Left ventricle myocardium superior (tissue), 1 donor: ENCODE measurements at places on chromosomes 1 and 21.

DNA sequence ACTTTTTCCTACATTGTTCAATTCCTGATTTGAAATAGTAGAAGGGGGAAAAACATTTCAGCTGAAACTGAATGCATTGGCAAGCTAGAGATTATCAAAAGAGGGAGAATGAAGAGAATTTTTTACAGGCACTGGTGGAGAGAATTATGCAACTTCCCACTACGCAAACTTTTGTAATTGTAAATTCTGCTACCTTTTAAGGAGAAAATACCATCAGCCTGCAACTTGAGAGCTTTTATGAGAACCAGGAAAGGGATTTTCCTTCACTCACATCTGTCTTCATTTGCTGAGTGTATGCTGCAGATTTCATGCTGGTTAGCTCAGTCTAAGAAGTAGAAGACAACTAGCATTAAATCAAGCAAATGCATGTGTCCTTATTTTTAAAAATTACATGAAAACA, 43.7 kb downstream of the ADAMTS1 start:
- no peak for DNase-seq

- no peak for DNase-seq
Observed at GRCh38 chr1:34140011-34140676, 24.9 kb downstream of the CSMD2 start.

DNA sequence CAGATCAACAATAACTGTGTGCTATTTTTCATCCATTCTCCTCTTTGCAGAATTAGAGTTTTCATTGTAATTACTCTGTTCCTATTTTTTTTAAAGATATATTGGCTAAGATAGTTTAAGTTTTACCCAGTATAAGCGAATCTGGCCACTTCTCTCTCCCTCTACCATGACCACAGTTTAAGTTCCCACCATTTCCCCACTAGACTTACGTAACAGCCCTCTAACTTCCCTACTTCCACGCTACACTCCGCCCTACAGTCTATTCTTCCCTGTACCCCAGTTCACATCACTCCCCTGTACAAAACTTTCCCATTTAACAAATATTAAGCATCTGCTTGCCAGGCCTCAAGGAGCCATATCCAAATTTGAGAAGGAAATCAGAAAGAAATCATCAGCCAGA, 16.5 kb downstream of the CTSK start:
- DNase-seq, result no peak

DNA sequence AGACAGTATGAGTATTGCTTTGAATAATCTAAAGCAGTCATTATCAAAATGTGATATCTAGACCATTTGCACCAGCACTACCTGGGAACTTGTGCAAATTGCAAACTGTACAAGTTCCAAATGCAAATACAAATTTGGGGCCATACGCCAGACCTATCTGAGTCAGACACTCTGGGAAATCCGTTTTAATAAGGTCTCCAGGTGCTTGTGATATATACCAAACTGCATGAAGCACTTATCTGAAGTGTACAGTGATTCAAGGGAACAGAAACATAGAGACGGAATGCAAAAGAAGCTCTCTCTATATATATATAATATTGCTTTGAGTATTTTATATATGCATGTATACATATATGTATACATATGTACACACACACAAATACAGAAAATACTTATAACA, 36.2 kb upstream of the ASPM start:
- DNase-seq, result no peak

- DNase-seq, result no peak
Observed at GRCh38 chr1:204487256-204487615, 7.4 kb downstream of the PIK3C2B start.

GRCh38 chr1:85289848-85290335, 13.5 kb upstream of the BCL10 start:
- no peak for DNase-seq

DNA sequence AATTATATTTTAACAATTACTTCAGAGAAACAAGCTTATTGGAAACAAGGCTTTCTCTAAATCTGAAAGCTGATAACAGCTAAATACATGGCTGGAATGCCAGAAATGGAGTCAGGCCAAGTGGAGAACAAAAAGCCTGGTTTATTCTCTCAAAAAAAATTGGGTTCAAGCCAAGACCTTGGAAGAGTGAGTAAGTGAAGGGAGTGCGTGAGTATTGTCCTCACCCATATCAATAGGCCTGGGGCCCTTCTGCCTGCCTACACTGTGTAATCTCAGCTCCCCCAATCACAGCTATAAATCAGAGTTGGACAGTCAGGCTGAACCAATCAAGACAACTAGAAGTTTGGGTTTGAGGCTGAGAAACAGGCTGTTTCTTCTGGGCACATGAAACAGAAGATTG, 7.4 kb downstream of the KYAT3 start:
- no peak for DNase-seq

DNA sequence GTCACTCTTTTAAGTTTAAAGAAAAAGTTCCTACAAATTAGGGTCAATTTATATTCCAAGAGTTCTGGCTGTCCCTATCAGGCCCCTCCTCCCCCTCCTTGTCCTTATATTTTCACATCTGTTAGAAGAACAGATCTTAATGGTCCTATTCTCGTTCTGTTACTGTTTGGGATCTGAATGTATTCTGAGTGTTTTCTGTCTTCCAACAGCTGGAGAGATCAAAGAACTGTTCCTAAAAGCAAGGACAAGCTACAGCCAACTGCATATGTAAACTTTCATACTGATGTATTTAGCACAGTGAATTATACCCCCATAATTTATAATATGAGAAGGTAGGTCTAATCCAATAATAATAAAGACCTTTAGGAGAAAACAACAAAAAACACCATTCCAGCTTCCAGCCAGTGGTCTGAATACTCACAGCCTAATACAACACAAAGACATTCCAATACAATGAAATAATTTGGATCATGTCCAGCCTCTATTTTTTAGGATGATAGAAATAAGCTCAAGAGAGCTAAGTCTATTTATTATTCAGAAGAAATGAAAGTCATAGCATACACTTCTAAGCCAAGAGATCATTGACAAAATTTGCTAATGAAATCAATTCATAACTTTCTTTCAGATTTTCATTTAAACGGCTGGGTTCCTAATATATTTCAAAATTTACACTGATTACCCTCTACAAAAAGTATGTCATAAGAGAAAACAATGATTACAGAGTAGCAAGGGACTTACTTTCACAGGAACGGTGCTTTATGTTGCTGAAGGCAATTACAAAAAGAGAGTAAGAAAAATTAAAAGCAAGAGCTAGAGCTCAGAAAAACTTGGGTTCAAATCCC, 25.3 kb downstream of the WLS start:
- DNase-seq, result no peak

DNA sequence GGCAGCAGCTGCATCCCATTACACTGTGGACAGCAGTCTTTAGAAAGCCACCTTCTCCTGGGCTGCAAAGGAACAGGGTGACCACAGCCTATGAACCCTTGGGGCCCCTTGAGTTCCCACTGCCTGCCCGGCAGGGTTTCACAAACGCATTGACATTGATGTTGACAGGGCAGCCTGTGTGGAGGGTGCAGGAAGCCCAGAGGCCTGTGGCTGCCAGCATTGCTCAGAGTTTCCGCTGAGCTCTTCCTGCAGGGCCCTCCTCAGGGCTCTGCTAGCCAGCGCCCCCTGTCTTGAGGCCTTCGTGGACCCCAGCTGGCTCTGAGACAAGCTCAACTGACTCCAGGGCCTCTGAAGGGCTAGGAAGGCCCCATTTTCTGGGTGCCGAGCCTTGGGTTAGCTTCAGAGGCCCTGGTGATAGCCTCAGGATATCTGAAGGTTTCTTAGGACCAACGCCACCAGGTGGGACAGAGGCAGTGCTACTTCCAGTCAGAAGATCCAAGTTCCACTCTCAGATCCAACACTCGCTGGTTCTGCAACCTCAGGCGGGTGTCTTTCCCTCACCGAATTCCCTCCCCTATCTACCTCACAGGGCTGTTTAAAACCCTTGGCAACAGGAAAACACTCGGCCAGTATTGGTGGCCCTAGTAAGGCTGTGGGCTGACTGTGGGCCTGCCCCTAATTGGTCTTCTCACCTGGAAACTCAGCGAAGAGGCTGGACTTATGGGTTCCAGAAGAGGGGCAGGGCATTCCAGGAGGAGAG, 27.2 kb upstream of the EPS8L3 start:
- peak; percentile 70 for DNase-seq

- DNase-seq, result no peak
Observed at GRCh38 chr1:193265716-193266115, 79.3 kb upstream of the B3GALT2 start.

DNA sequence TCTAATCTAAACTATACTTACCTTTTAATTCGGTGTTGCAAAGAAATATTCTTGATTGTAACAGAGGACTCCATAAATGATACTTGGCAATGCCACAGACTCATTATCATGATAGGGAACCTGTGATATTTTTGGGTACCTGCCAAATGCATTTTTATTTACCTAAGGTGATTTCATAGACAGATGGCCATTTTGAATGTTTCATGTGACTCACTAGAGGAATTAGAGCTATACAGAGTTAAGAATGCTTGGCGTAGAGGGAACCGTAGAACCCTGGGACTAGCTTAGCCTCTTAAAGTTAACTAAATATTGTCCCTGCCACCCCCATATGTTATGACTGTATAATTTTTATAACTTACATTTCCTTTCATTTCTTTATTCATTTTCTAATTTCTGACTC, 136.1 kb downstream of the DISP1 start:
- no peak for DNase-seq

- no peak for DNase-seq
Observed at GRCh38 chr1:75985827-75986226, 53.6 kb upstream of the ASB17 start.

- no peak for DNase-seq
Observed at GRCh38 chr1:114609026-114609425, 27.6 kb upstream of the BCAS2 start.

- DNase-seq, result no peak
Observed at GRCh38 chr21:17250778-17251241, 262.0 kb upstream of the CXADR start.

DNA sequence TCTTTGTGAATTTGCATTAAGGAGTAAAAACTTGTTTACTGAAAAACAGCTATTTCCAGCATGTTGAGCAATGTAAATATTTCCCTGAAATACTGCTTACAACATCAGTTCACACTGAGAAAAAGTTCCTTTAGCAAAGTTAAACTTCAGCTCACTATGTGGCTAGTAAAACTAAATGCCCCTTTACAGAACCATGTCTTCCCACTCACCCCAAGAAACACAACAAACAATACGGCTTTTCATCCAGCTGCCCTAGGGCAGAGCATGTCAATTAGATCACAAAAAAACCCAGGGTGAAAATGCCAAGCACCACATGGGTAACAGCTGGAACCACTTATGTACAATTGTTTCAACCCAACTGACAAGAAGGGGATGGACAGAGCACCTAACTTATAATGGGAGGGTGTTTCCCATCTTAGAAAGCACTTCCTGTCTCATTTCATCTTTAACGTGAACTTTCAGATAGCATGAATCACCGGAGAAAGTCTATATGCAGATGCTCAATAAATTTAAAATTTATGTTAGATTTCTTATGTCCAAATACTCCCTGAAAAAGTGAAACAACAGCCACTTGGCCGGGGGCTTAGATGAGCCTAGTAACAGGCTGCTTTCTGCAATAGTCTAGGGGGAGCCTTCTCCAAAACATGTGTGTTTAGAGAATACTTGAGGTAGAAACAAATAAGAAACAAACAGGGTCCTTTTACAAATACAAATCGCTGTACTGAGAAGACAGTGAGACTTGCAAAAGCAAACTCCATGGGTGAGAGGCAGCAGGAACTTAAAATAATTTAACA, 6.6 kb downstream of the NID1 start:
- DNase-seq, result no peak

- no peak for DNase-seq
Observed at GRCh38 chr1:229127301-229127700, 143.6 kb upstream of the RAB4A start.

DNA sequence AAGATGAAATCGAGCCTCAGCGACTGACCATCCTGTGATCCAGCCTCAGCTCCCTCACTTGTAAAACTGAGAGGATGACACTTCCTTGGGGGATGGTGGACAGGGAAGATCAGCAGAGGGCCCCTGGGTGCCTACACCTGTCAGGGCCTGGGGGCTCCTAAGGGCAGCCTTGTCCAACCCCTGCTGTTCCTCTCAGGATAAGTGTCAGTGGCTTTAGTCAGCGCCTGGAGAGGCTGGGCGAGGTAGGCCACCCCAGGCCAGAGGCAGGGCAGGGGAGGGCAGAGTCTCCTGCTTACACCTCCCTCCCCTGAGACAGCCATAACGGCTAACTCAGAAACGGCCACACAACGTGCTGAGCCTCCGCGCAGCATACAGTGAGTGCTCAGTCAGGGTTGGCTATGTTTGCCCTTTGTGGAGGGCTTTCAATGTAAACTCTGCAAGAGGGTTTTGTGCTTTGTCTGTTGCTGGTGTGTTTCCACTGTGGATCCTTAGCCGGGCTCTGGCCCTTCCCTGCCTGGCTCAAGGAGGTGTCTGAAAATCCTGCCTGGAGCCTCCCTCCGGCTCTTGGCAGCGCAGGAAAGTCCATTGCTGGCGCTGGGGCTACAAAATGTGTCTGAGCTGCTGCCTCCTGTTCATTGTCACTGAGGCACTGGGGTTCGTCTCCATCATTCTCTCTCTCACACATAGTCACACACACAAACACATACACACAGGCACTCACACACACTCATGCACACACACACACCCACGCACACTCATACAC, 588.4 kb downstream of the PTPRU start:
- DNase-seq, result no peak

DNA sequence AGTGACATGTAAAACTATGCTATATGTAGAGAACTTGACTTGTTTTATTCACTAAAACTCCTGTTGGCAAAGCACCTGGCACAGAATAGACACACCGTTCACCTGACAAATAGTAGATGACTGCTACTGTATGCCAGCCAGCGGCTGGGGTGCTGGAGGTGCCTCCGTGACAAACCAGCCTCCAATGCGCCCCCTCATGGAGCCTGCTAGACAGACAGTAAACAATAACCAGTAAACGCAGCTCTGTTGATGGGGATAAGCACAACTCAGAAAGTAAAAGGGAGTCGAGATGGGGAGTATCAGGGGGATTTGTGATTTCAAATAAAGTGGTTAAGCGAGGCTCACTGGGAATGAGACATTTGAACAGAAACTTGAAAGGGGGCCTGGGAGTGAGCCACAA, 107.2 kb downstream of the PRDM2 start:
- no peak for DNase-seq

DNA sequence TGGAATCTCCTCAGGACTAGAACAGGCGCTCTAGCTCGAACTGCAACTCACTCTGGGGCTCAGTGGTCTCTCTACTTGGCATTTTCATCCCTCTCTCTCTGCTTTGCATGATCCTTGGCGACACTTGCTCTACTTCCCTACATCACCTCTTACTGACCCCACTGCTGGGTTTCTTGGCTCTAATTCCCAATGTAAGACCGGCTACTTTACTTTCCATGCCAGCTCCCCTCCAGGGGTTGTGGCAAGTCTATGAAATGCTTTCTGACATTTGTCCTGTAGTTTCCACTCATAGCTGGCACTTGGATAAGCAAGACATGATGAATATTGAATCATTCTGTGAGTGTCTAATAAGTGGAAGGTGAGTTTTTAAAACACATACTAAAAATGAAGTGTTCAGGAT, 292.3 kb downstream of the USP25 start:
- DNase-seq, result no peak

GRCh38 chr1:14265495-14265894, 333.0 kb upstream of the KAZN start:
- DNase-seq, result no peak
